ENCODE measurements at places on chromosomes 13 and 19.

GRCh38 chr13:60150538-60150937 lies 13.2 kb downstream of the DIAPH3 start:
- DNase-seq: no peak

DNA sequence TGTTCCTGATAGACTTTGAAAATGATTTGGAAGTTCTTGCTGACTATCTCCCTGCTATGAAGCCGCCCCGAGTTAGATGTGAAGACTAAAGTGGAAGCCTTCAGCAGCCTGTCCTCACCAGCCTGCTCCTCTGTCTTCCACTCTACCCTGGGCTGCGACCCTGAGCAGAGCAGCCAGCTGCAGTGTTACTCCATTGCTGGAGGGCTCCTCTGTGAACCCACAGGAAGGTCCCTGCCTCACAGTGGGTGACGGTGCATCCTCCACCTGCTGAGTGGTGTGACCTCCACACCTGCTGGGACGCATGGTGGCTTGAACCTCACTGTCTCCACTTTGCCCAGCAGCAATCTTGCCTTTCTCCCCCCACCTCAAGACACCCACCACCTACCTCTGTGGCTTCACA lies 116.4 kb downstream of the IRS2 start:
- no peak for DNase-seq

GRCh38 chr13:72390909-72391308 lies 336.5 kb downstream of the MZT1 start:
- DNase-seq: no peak

DNA sequence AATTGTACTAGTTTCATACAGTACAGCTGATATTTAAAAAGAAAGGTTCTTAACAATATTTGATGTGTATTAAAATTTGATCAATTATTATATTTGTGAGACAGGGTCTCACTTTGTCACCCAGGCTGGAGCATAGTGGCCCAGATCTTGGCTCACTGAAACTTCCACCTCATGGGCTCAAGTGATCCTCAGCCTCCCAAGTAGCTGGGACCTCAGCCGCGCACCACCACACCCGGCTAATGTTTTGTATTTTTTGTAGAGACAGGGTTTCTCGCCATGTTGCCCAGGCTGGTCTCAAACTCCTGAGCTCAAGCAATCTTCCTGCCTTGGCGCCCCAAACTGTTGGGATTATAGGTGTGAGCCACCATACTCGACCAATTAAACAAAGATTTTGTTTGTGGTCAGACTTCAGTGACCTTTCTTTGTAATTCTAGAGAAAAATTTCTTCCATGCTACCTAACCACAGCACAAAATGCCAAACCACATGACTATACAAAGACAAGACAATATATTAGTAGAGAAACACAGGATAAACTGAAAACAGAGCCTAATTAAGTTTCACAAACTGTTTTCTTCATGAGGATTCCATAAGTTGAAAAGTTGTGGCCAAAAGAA lies 59.6 kb downstream of the RBM26 start:
- no peak for DNase-seq

- DNase-seq: no peak
These were observed 8.7 kb downstream of the MAP2K2 start for GRCh38 chr19:4115050-4115817.

- DNase-seq: no peak
These were observed 332.0 kb downstream of the IRS2 start for GRCh38 chr13:109454167-109454917.

GRCh38 chr19:33484226-33484774 lies 37.3 kb downstream of the PEPD start:
- DNase-seq: no peak

GRCh38 chr19:16433986-16434385 lies 37.8 kb downstream of the EPS15L1 start:
- no peak for DNase-seq

DNA sequence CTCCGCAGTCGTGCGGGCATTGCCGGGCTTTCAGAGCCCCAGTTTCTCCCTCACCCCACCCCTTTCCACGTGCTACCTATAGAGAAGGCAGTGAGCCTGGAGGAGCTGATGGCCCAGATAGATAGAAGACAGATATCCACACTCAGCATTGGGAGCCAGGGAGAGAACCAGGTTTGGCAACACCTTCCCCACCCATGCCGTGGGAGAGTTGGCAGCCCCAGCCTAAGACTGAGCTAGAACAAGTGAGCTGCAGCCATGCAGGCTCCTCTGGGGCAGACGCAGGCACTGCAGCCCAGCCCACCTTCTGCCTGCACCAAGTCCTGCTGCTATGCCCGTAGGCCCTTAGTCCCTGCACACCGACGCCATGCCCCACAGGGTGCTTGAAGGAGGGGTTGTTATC lies 10.3 kb upstream of the KRTDAP start:
- no peak for DNase-seq

DNA sequence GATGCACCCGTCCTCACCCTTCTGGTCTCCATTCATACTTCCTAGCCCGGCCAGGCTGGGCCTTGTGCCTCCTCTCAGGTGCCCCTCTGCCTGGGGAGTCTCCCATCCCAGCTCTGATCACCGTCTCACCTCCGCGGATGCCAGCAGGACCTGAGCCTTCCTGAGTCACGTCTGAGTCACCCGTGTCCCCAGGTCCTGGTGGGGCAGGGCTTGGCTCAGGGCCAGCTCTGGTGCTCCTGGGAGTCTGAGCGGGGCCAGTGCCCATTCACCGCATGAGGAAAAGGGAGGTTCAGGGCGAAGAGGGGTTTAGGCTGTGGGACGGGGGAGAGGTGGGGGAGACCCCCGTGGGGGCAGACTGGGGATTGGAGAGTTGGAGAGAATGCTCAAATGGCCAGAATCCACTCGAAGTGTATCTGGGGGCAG lies 593 bp downstream of the ATP8B3 start:
- DNase-seq: peak; percentile 51
